Fibroblast of lung (primary cell): ENCODE measurements at places on chromosomes 16 and 17. TPM values are rescaled to one million over a fixed set of nuclear protein-coding genes. Genes with fewer than 3 reads are reported as not detected.
A peak's percentile ranks its signal among the peaks of the same experiment; 100 is the strongest.

CCT6B gene
- 0.77 and 1.2 TPM in 2 replicates for total RNA-seq

DNA sequence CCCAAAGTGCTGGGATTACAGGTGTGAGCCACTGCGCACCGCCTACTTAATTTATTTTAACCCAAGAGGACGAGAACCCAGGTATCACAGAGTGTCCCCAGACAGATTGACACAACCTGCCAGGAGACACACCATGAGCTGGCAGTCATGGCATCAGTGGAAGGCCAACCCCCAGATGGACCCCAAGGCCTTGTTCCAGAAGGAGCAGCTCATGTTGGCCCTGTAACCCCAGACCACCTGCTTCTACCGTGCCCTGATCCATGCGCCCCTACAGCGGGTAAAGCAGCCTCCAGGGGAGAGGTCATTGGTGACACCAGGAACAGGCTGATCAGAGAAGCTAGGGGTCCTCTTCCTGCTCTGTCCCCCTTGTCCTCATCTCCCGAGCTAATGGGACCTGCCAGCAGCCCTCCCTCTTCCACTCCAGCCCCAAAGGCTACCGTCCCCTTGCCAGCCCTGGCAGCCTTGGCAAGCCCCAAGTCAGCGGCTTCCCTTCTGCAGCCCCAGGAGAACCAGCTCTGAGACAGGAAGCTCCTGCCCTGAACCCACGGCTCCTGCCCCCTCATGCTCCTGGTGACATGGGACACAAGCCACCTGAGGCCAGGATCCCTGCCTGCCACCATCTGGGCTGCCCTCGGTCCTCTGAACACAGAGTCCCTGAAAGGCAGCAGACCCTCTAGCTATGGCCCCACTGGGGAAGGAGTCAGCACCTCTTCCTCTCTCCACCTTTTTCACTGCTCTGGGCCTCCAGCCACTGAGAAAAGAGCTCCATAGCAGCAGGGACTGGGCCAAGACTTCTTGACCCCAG lies 6.3 kb downstream of the SULT1A1 start:
- DNase-seq, result no peak
- H3K27me3 ChIP-seq, result no peaks in the 10 kb centered on the region
- no peaks in the 10 kb centered on the region for H3K4me1 ChIP-seq

GRCh38 chr16:71542377-71542776 lies 16.2 kb downstream of the CHST4 start:
- no peaks in the 10 kb centered on the region for H3K36me3 ChIP-seq
- H3K27me3 ChIP-seq, result no peaks in the 10 kb centered on the region
- no peak for DNase-seq
- no peak overlapping the region for H3K4me3 ChIP-seq
- no peaks in the 10 kb centered on the region for H3K4me1 ChIP-seq
- no peak overlapping the region for H3K27ac ChIP-seq

TVP23C gene
- 14.4 and 25.1 TPM in 2 replicates for total RNA-seq

BAIAP3 gene
- total RNA-seq, result 0.26 and 0.83 TPM in 2 replicates

SULT1A1 gene
- 1.3 and 3.6 TPM in 2 replicates for total RNA-seq

DNA sequence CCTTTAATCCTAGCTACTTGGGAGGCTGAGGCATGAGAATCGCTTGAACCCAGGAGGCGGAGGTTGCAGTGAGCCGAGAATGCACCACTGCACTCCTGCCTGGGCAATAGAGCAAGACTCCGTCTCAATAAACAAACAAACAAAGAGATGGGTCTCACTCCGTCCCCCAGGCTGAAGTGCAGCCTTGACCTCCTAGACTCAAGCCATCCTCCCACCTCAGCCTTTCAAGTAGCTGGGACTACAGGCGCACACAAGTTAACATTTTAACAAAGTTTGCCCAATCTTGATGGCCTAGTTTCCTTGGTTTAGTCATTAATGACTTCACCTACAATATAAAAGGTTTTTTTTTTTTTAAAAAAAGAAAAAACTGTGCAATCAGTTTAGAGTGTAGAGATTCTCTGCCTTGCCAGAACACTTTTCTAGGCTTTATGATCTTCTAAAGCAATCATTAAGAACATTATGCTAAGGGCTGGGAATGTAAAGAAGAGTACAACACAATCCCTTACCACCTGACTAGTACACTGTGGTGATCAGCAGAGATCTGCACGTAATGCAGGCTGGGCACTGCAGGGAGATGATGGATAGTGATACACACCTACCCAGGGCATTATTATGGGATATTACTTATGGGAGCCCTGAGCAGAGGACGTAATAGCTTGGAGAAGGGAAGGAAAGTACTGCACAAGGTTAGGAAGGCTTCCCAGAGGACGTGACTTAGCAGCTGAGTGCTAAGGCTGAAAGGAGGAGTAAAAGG lies 6.9 kb downstream of the GOT2 start:
- no peak for DNase-seq
- H3K27me3 ChIP-seq, result no peaks in the 10 kb centered on the region
- H3K4me3 ChIP-seq, result no peak overlapping the region
- H3K27ac ChIP-seq, result no peak overlapping the region

SECTM1 gene
- 17.3 and 31.1 TPM in 2 replicates for total RNA-seq

- no peak for DNase-seq
- no peaks in the 10 kb centered on the region for H3K36me3 ChIP-seq
- peaks cover 3% of the 10 kb centered on the region for H3K4me1 ChIP-seq
- no peak overlapping the region for H3K27ac ChIP-seq
Measured at GRCh38 chr16:73230651-73231050, 182.7 kb upstream of the ZFHX3 start.

GRCh38 chr16:26672206-26672605 lies 394.5 kb upstream of the C16orf82 start:
- H3K27ac ChIP-seq, result no peak overlapping the region
- H3K27me3 ChIP-seq, result no peaks in the 10 kb centered on the region
- H3K4me3 ChIP-seq, result no peak overlapping the region
- H3K36me3 ChIP-seq, result no peaks in the 10 kb centered on the region
- no peaks in the 10 kb centered on the region for H3K4me1 ChIP-seq
- DNase-seq, result no peak

- no peaks in the 10 kb centered on the region for H3K4me1 ChIP-seq
- no peaks in the 10 kb centered on the region for H3K27me3 ChIP-seq
- no peak overlapping the region for H3K4me3 ChIP-seq
- DNase-seq, result no peak
- no peaks in the 10 kb centered on the region for H3K36me3 ChIP-seq
- H3K27ac ChIP-seq, result no peak overlapping the region
Measured at GRCh38 chr17:5809580-5810188, 225.4 kb upstream of the NLRP1 start.

DNA sequence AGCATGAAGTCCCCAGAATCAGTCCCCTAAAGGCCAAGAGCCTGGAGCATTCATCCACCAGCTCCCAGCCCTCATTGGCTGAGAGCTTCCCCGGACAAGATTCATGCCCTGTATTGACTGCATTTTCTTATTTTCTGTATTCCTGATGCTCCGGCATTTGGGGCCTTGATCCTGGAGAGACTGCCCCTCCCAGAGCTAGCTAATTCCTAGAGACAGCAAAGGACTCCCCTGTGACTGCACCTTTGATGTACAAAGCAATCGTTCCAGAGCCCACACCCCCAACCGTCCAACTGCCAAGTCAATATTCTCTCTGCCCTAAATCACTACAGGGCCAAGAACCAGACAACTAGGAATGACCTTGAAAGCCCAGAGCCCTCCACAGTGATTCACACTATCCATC lies 93.4 kb upstream of the CDH5 start:
- peaks cover 4% of the 10 kb centered on the region for H3K4me1 ChIP-seq
- no peaks in the 10 kb centered on the region for H3K27me3 ChIP-seq
- DNase-seq, result no peak
- no peak overlapping the region for H3K4me3 ChIP-seq
- no peak overlapping the region for H3K27ac ChIP-seq

DNA sequence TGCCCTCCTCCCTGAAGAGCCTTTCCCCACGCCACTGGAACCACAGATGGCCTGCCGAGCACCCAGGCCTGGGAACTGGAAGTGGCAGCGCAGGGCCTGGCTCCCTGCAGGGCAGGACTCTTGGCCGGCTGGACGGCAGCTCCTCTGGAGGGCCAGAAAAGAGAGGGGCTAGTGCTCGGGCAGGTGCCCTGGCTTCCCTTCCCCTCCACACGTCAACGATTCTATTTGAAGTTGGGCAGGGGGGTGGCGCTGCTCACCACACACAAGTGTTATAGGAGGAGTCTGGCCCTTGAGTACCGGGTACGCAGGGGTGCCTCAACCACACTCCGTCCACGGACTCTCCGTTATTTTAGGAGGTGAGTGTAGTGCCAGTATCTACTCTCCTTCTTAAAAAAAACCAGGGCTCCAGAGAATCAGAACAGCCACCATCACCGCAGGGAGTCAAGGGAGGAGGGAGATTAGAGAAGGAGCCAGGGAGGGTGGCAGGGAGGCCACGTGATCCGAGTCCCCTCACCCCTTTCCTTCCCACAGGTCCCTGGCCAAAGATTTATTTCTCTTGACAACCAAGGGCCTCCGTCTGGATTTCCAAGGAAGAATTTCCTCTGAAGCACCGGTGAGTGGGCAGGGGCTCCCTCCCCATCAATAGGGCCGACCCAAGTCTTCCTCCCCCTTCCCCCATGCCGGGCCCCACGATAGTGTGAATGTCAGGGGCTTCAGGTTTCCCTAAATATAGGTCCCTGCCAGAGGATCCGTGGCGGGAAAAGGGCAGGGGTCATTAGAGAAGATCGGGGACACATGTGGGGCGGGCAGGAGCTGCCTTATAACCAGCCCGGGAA lies 1.4 kb upstream of the ALDOA start:
- H3K27ac ChIP-seq, result peak overlapping the region; percentile 99
- H3K36me3 ChIP-seq, result peaks cover 17% of the 10 kb centered on the region
- DNase-seq, result peak; percentile 52
- peak overlapping the region; percentile 54 for H3K4me3 ChIP-seq
- peaks cover 27% of the 10 kb centered on the region for H3K4me1 ChIP-seq
- H3K27me3 ChIP-seq, result no peaks in the 10 kb centered on the region

DNA sequence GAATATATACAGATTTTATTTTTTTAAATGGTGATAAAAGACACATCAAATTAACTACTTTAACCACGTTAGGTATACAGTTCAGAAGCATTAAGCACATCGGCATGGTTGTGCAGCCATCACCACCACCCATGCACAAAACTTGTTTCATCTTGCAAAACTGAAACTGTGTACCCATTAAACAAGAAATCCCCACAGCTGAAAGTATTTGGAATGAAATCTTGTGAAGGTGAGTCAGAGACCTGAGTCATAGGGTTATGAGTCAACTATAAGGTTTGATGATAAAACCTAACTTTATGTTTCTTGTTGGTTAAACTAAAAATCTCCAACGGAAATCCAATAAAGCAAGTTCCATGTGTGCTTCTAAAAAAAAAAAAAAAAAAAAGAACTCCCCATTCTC lies 561.6 kb upstream of the PSMD7 start:
- peak; percentile 79 for DNase-seq
- H3K27ac ChIP-seq, result no peak overlapping the region
- no peaks in the 10 kb centered on the region for H3K36me3 ChIP-seq
- H3K4me3 ChIP-seq, result no peak overlapping the region

DNA sequence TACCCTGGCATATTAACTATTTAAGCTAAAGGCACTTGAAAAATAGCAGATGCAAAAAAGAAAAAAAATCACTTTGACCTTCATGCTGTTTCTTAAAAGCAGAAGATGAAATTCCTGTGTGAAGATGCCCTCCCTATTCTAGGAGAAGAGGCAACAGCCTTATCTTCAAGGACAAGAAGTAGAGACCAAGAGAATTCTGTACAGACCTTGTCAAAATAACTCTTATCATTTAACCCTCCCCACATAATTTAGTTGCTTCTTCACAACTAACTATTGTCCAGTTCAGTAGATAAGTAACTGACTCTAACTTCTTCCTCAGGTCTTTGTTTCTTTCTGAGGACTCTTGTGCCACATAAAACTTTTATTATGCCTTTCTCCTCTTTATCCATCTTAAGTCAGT lies 72.0 kb upstream of the MARCHF10 start:
- H3K27me3 ChIP-seq, result no peaks in the 10 kb centered on the region
- H3K27ac ChIP-seq, result no peak overlapping the region
- H3K36me3 ChIP-seq, result no peaks in the 10 kb centered on the region
- DNase-seq, result no peak
- no peak overlapping the region for H3K4me3 ChIP-seq
- H3K4me1 ChIP-seq, result peaks cover 3% of the 10 kb centered on the region

DNA sequence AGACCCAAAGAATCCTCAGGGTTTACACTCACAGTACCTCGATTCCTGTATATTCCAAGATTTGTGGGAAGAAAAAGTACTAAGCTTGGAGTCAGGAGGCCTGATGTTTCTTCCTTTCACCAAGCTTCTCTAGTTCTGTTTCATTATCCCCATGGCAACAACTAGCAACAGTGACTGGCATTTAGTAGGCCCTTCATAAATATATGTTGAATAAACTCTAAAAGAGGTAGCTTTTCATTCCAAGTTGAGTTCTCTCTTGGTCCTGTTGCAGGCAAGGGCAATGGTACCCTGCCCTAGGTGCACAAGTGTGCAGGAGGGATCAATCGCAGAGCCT lies 527 bp upstream of the UBE2Z start:
- peak overlapping the region; percentile 99 for H3K27ac ChIP-seq
- H3K27me3 ChIP-seq, result no peaks in the 10 kb centered on the region
- peaks cover 8% of the 10 kb centered on the region for H3K4me1 ChIP-seq
- H3K36me3 ChIP-seq, result peaks cover 4% of the 10 kb centered on the region

DNA sequence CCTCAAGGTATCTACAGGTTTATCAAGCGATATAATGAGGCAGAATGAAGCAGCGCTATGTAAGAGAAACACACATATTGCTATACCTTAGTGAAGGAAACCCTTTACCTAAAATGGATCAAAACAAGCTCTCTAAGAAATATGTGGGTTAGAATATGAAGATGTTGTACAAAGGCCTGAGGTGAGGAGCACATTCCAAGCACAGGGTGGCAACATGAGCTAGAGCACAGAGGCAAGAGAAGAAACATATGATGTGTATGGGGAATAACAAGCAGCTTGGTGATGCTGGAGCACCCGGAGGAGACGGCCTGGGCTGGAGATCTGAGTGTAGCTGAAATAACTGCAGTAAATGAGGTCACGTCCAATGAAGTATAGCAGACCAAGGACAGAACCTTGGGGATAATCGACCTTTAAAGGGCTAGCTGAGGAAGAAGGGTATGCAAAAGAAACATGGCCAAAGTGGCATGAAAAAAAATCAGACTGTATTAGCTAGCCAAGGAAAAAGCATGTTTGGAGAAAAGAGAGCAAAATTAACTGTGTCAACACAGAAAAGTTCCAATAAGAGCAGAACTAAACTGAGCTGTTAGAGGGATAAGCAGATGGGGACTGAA lies 44.0 kb downstream of the MARVELD3 start:
- H3K36me3 ChIP-seq, result peaks cover 3% of the 10 kb centered on the region
- no peaks in the 10 kb centered on the region for H3K27me3 ChIP-seq
- H3K4me3 ChIP-seq, result no peak overlapping the region
- no peak for DNase-seq

GRCh38 chr16:86886651-86887050 lies 308.3 kb downstream of the FOXL1 start:
- H3K4me3 ChIP-seq, result no peak overlapping the region
- no peak for DNase-seq
- peaks cover 3% of the 10 kb centered on the region for H3K4me1 ChIP-seq
- no peak overlapping the region for H3K27ac ChIP-seq
- H3K27me3 ChIP-seq, result no peaks in the 10 kb centered on the region

GRCh38 chr17:958712-959451 lies 20.7 kb downstream of the NXN start:
- H3K4me1 ChIP-seq, result peaks cover 7% of the 10 kb centered on the region
- H3K36me3 ChIP-seq, result peaks cover 2% of the 10 kb centered on the region

GRCh38 chr17:67685351-67685750 lies 32.4 kb upstream of the NOL11 start:
- no peak overlapping the region for H3K4me3 ChIP-seq
- DNase-seq, result no peak
- H3K4me1 ChIP-seq, result no peaks in the 10 kb centered on the region
- H3K27me3 ChIP-seq, result no peaks in the 10 kb centered on the region
- no peak overlapping the region for H3K27ac ChIP-seq

- no peak for DNase-seq
- no peaks in the 10 kb centered on the region for H3K4me1 ChIP-seq
- H3K27me3 ChIP-seq, result peaks cover 3% of the 10 kb centered on the region
- no peak overlapping the region for H3K27ac ChIP-seq
- no peak overlapping the region for H3K4me3 ChIP-seq
Measured at GRCh38 chr17:27422601-27423000, 33.6 kb upstream of the KSR1 start.

WNT3 gene
- total RNA-seq, result 0.77 and 1.3 TPM in 2 replicates

LRRC75A gene
- total RNA-seq, result 2.1 and 3.1 TPM in 2 replicates
